ENCODE measurements at places on chromosomes 1 and 21. TPM values are rescaled to one million over a fixed set of nuclear protein-coding genes. Genes with fewer than 3 reads are reported as not detected.
A peak's percentile ranks its signal among the peaks of the same experiment; 100 is the strongest.

Gene KLF17
- total RNA-seq, result not detected

DNA sequence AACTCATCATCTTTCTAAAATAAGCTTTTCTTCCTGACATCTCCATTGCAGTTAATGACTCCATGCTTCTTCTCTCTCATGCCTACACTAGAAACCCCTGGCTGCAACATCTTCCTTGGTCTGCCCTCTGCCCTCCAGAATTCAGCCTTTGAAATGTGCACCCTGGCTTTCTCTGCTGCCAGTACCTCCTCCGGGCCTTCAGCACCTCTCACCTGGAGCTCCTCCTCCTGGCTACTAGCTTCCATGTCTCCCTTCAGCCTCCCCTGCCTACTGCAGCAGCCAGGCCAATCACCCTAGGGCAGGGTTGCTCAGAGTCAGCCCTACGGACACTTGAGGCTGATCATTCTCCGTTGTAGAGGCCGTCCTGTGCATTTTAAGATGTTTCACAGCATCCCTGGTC is 18.3 kb downstream of the SUSD4 start:
- DNase-seq, result peak; percentile 60

DNA sequence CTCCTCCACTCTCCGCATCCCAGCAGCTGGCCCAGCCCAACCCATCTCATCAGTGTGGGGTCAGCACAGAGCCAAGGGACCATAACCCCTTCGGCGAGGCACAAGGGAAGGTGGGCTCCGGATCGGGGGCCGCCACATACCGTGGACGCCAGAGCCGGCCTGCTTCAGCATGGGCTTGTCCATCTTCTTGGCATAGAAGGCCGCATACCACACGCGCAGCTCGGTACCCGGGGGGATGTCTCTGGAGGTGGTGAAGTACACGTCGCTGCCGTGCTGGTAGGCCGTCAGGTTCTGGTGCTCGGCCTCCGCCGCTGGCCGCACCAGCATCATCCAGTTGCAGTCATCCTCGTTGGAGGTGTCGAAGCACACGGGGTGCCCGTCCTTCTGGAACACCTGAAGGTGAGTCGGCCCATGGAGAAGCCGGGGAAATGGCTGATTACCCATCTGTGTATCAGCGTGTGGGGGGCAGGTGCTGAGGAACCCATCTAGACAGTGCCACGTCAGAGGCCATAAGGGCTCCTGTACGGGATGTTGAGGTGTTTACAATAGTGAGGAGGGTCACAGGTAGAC is 24.6 kb downstream of the PRDM15 start:
- DNase-seq, result no peak

- no peak for DNase-seq
These were observed 66.0 kb downstream of the VCAM1 start for GRCh38 chr1:100785470-100786052.
